CD4-positive, alpha-beta T cell (primary cell): ENCODE measurements at places on chromosomes 5 and 9. TPM values are rescaled to one million over a fixed set of nuclear protein-coding genes. Genes with fewer than 3 reads are reported as not detected.

Gene SLC25A48
- not detected for total RNA-seq

Gene MPDZ
- not detected for total RNA-seq

Gene PRSS3
- not detected for total RNA-seq

Gene LCN6
- total RNA-seq, result not detected

Gene IFNA13
- total RNA-seq, result not detected

Gene SURF6
- 15.1 TPM for total RNA-seq

Gene LCN12
- total RNA-seq, result 1.3 TPM

Gene TPRN
- 6.1 TPM for total RNA-seq

- H3K36me3 ChIP-seq, result no peaks in the 10 kb centered on the region
- DNase-seq, result no peak
- no peak overlapping the region for H3K4me3 ChIP-seq
- H3K27me3 ChIP-seq, result peaks cover 11% of the 10 kb centered on the region
- H3K4me1 ChIP-seq, result peaks cover 12% of the 10 kb centered on the region
- no peak overlapping the region for H3K27ac ChIP-seq
These were observed 4.4 kb downstream of the NEURL1B start for GRCh38 chr5:172645271-172646055.

GRCh38 chr5:138748630-138749081 lies 4.6 kb upstream of the CTNNA1 start:
- H3K36me3 ChIP-seq, result no peaks in the 10 kb centered on the region
- no peak for DNase-seq
- peaks cover 8% of the 10 kb centered on the region for H3K4me1 ChIP-seq
- no peak overlapping the region for H3K4me3 ChIP-seq
- H3K27me3 ChIP-seq, result peaks cover 2% of the 10 kb centered on the region

GRCh38 chr5:100828071-100828897 lies 74.8 kb downstream of the ST8SIA4 start:
- DNase-seq, result no peak
- H3K4me3 ChIP-seq, result no peak overlapping the region
- peaks cover 3% of the 10 kb centered on the region for H3K4me1 ChIP-seq
- no peak overlapping the region for H3K27ac ChIP-seq
- no peaks in the 10 kb centered on the region for H3K36me3 ChIP-seq

GRCh38 chr5:157862183-157862851 lies 3.4 kb upstream of the CLINT1 start:
- H3K27ac ChIP-seq, result no peak overlapping the region
- no peak for DNase-seq
- no peak overlapping the region for H3K4me3 ChIP-seq
- no peaks in the 10 kb centered on the region for H3K27me3 ChIP-seq
- H3K4me1 ChIP-seq, result peaks cover 26% of the 10 kb centered on the region

GRCh38 chr5:78603636-78604175 lies 44.9 kb downstream of the LHFPL2 start:
- no peak for DNase-seq
- no peaks in the 10 kb centered on the region for H3K36me3 ChIP-seq
- no peak overlapping the region for H3K27ac ChIP-seq
- no peaks in the 10 kb centered on the region for H3K27me3 ChIP-seq

DNA sequence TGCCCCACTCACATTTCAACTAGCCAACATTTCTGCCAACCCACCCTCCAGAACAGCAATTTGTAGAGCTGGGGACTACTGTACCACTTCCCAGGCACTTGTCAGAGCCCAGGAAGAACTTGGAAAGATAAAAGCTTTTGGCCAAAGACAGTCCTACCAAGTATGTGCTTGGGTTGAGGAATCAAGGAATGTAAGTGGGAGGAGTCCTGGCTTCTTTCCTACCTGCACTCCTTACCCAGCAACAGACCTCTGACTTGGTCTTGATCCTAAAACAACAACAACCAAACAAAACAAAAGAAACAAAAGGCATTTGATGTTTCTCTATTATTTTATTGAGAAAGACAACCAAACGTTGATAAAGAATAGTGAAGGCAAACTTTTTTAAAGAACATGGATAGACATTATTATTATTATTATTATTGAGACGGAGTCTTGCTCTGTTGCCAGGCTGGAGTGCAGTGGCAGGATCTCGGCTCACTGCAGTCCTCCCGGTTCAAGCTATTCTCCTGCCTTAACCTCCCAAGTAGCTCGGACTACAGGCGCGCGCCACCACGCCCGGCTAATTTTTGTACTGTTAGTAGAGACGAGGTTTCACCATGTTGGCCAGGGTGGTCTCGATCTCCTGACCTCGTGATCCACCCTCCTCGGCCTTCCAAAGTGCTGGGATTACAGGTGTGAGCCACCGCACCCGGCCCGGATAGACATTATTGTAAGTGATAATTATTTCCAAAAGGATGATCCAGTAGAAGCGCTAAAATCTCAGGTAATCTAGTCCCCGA lies 33.5 kb downstream of the ANXA2R start:
- H3K27me3 ChIP-seq, result no peaks in the 10 kb centered on the region
- no peak for DNase-seq
- no peaks in the 10 kb centered on the region for H3K36me3 ChIP-seq
- peaks cover 36% of the 10 kb centered on the region for H3K4me1 ChIP-seq
- H3K4me3 ChIP-seq, result peak overlapping the region; percentile 82

GRCh38 chr9:90774682-90775081 lies 26.9 kb upstream of the SYK start:
- no peak for DNase-seq
- H3K4me1 ChIP-seq, result no peaks in the 10 kb centered on the region
- no peak overlapping the region for H3K4me3 ChIP-seq
- H3K27me3 ChIP-seq, result no peaks in the 10 kb centered on the region
- H3K27ac ChIP-seq, result no peak overlapping the region

DNA sequence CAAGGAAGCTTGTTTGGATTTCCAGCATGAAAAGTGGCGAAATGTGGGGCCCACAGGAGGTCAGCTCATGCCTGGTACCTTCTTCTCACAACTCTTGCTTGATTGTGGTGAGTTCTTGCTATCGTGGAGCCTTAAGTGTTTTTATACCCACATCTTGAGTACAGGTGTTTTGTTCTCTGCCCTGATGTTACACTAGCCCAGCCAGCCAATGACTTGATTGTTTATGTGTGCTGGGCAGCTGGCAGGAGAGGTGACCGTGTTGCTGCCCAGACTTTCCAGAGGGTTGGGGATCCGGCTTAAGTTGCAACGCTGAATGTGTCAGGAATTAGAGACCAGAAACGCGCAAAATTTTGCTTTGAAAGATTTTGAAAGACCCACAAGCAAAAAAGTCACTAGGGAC lies 24.0 kb upstream of the TPPP start:
- no peaks in the 10 kb centered on the region for H3K36me3 ChIP-seq
- no peak overlapping the region for H3K4me3 ChIP-seq
- no peaks in the 10 kb centered on the region for H3K4me1 ChIP-seq
- H3K27ac ChIP-seq, result no peak overlapping the region

- peaks cover 11% of the 10 kb centered on the region for H3K36me3 ChIP-seq
- H3K27ac ChIP-seq, result no peak overlapping the region
- peaks cover 19% of the 10 kb centered on the region for H3K4me1 ChIP-seq
- no peaks in the 10 kb centered on the region for H3K27me3 ChIP-seq
These were observed 43.1 kb downstream of the TNFAIP8 start for GRCh38 chr5:119398727-119399466.

- H3K27ac ChIP-seq, result no peak overlapping the region
- H3K36me3 ChIP-seq, result peaks cover 73% of the 10 kb centered on the region
- no peaks in the 10 kb centered on the region for H3K27me3 ChIP-seq
- H3K4me1 ChIP-seq, result peaks cover 7% of the 10 kb centered on the region
- DNase-seq, result peak; percentile 34
- H3K4me3 ChIP-seq, result no peak overlapping the region
These were observed 10.3 kb upstream of the GLE1 start for GRCh38 chr9:128494108-128494745.

- no peak overlapping the region for H3K4me3 ChIP-seq
- H3K4me1 ChIP-seq, result no peaks in the 10 kb centered on the region
- peaks cover 7% of the 10 kb centered on the region for H3K27me3 ChIP-seq
These were observed 314.0 kb downstream of the PIK3R1 start for GRCh38 chr5:68529581-68529980.

- H3K27ac ChIP-seq, result no peak overlapping the region
- H3K4me3 ChIP-seq, result no peak overlapping the region
- H3K4me1 ChIP-seq, result no peaks in the 10 kb centered on the region
- H3K27me3 ChIP-seq, result no peaks in the 10 kb centered on the region
- DNase-seq, result no peak
These were observed 106.2 kb upstream of the FCN2 start for GRCh38 chr9:134774410-134774809.

GRCh38 chr5:5100635-5101034 lies 39.5 kb upstream of the ADAMTS16 start:
- no peaks in the 10 kb centered on the region for H3K36me3 ChIP-seq
- no peak overlapping the region for H3K27ac ChIP-seq
- H3K4me3 ChIP-seq, result no peak overlapping the region
- no peaks in the 10 kb centered on the region for H3K4me1 ChIP-seq
- DNase-seq, result no peak

GRCh38 chr9:98342820-98343210 lies 87.4 kb upstream of the TBC1D2 start:
- H3K27me3 ChIP-seq, result peaks cover 9% of the 10 kb centered on the region
- no peak for DNase-seq
- no peak overlapping the region for H3K4me3 ChIP-seq
- H3K4me1 ChIP-seq, result no peaks in the 10 kb centered on the region

GRCh38 chr5:118891252-118891651 lies 97.1 kb downstream of the DTWD2 start:
- no peaks in the 10 kb centered on the region for H3K4me1 ChIP-seq
- H3K27me3 ChIP-seq, result no peaks in the 10 kb centered on the region
- DNase-seq, result no peak
- no peak overlapping the region for H3K27ac ChIP-seq
- H3K36me3 ChIP-seq, result no peaks in the 10 kb centered on the region

GRCh38 chr5:58326022-58326421 lies 133.9 kb downstream of the PLK2 start:
- H3K27me3 ChIP-seq, result no peaks in the 10 kb centered on the region
- H3K4me1 ChIP-seq, result no peaks in the 10 kb centered on the region
- H3K27ac ChIP-seq, result no peak overlapping the region
- H3K36me3 ChIP-seq, result no peaks in the 10 kb centered on the region

GRCh38 chr9:123360161-123361085 lies 4.4 kb downstream of the CRB2 start:
- H3K27me3 ChIP-seq, result no peaks in the 10 kb centered on the region
- peaks cover 25% of the 10 kb centered on the region for H3K4me1 ChIP-seq

- H3K27ac ChIP-seq, result no peak overlapping the region
- no peaks in the 10 kb centered on the region for H3K27me3 ChIP-seq
- no peak overlapping the region for H3K4me3 ChIP-seq
- no peaks in the 10 kb centered on the region for H3K36me3 ChIP-seq
- H3K4me1 ChIP-seq, result no peaks in the 10 kb centered on the region
- DNase-seq, result no peak
These were observed 405.2 kb downstream of the ZNF608 start for GRCh38 chr5:124341066-124341858.

GRCh38 chr9:92770360-92770995 lies 5.8 kb upstream of the BICD2 start:
- H3K4me1 ChIP-seq, result peaks cover 25% of the 10 kb centered on the region
- no peaks in the 10 kb centered on the region for H3K27me3 ChIP-seq
- H3K36me3 ChIP-seq, result no peaks in the 10 kb centered on the region
- no peak for DNase-seq
- no peak overlapping the region for H3K4me3 ChIP-seq

DNA sequence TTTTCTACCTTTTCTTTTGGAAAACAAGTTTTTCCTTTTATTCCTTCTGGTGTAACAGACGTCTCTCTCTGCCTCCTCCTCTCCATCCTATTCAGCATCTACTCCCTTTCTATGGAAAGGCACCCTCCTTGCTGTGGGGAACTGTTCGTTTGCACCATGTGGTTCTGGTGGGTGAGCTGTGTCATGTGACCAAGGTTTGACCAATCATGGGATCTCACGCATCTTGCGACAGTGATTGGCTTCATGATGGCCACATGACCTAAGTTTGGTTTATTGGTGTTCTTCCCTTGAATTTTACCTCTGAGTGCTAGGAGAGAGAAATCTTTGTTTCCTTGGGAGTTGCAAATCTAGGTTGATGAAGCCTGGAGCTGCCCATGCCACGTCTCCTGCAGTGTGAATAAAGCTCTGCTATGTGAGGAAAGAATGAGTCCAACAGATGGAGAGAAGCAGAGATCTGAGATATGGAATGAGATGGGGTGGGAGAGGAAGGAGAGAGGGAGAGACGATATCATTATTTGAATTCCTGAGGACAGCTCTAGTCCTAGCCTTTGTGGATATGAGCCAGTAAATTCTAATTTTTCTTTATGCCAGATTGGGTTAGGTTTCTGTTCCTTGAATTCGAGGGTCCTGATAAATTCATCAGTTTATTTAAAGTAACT lies 178.8 kb upstream of the IL12B start:
- H3K27ac ChIP-seq, result no peak overlapping the region
- no peak for DNase-seq
- H3K36me3 ChIP-seq, result no peaks in the 10 kb centered on the region
- no peaks in the 10 kb centered on the region for H3K27me3 ChIP-seq
- no peak overlapping the region for H3K4me3 ChIP-seq

- peaks cover 8% of the 10 kb centered on the region for H3K27me3 ChIP-seq
- H3K27ac ChIP-seq, result no peak overlapping the region
- no peaks in the 10 kb centered on the region for H3K4me1 ChIP-seq
- H3K36me3 ChIP-seq, result no peaks in the 10 kb centered on the region
These were observed 75.0 kb upstream of the FRRS1L start for GRCh38 chr9:109242014-109242413.

- no peak overlapping the region for H3K4me3 ChIP-seq
- H3K27ac ChIP-seq, result no peak overlapping the region
- no peaks in the 10 kb centered on the region for H3K4me1 ChIP-seq
- H3K27me3 ChIP-seq, result no peaks in the 10 kb centered on the region
These were observed 478.1 kb upstream of the WWC1 start for GRCh38 chr5:167813389-167813788.

DNA sequence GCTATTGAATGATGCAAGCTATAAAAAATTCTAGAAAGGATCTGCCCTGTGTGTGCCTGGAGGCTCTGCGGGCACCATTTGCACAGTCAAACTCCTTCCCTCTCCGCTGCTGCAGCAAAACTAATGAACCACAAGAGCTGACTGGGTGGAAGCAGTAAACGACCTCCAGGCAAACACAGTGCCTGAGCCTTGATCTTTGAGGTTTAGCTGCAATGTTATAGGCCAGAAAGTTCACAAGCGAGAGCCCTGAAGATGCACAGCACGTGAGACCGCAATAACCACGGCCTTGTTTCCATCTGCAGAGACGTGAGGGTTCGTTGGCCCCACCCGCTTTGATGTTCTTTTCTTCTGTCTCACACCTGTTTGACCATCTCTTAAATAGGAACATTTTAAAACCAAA lies 69.2 kb upstream of the S1PR3 start:
- no peaks in the 10 kb centered on the region for H3K36me3 ChIP-seq
- peak; percentile 35 for DNase-seq
- H3K27me3 ChIP-seq, result no peaks in the 10 kb centered on the region
- H3K27ac ChIP-seq, result no peak overlapping the region
- H3K4me1 ChIP-seq, result peaks cover 35% of the 10 kb centered on the region
